ENCODE measurements at places on chromosomes 11 and 22.
A peak's percentile ranks its signal among the peaks of the same experiment; 100 is the strongest.

DNA sequence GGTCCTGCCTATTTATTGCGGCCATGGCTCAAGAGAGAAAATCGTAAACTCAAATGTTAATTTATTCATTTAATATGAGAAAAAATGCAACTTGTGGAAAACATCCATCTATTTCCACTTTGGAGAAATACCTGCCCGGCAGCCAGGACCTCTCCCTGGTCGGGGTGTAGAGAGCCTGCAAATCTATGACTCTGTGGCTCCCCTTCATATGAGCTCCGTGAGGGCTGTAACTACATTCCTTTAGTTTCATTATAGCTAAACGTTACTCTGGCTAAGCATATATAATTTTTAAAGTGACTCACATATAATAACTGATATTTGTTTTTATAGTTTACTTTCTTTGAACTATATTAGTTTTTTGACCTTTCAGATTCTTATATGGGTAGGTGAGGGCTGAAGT lies 857.8 kb upstream of the FAT3 start:
- DNase-seq = no peak

- DNase-seq = no peak
Observed at GRCh38 chr22:17108256-17109112, 12.7 kb downstream of the TMEM121B start.

- DNase-seq = no peak
Observed at GRCh38 chr11:77361184-77361583, 59.7 kb upstream of the GDPD4 start.

DNA sequence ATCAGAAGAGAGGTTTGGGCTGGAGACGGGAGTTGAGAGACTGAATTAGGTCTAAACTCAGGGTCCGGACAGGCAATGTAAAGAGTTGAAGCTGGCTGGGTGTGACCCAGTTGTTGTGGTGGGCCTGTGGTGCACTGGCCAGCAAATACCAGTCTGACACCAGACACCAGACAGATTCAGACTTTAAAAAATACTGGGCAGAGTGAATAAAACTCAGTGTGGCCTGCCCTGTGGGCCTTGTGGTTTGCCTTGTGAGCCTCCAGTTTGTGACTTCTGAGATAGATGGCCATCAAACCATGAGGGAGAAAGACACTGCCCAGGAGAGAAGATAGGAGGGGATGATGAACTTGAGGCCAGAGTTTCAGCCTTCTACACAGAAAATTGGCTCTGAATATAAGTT lies 25.8 kb downstream of the RCN1 start:
- no peak for DNase-seq

GRCh38 chr11:117019871-117020270 lies 78.4 kb downstream of the SIK3 start:
- no peak for DNase-seq

- DNase-seq = no peak
Observed at GRCh38 chr11:3823303-3823702, 14.9 kb downstream of the PGAP2 start.

DNA sequence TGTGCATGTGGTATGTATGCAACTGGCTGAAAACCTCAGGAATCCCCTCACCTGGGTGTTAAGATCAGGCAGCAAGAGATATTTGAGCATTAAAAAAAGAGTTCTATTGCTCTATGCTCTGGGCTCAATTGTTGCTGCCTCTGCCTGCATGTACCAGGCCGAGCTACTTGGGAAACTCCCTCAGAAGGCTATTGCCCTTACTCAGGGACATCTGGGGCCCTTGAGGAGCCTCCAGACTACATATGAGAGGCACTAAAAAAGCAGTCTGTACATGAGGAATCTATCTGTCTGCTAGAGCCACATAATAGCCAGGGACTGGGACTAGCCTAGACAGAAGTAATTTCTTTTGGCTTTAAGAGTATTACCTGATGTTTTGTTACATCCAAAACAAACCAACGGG lies 120.1 kb downstream of the SWAP70 start:
- no peak for DNase-seq

GRCh38 chr11:94638902-94639373 lies 71.8 kb downstream of the PIWIL4 start:
- no peak for DNase-seq

DNA sequence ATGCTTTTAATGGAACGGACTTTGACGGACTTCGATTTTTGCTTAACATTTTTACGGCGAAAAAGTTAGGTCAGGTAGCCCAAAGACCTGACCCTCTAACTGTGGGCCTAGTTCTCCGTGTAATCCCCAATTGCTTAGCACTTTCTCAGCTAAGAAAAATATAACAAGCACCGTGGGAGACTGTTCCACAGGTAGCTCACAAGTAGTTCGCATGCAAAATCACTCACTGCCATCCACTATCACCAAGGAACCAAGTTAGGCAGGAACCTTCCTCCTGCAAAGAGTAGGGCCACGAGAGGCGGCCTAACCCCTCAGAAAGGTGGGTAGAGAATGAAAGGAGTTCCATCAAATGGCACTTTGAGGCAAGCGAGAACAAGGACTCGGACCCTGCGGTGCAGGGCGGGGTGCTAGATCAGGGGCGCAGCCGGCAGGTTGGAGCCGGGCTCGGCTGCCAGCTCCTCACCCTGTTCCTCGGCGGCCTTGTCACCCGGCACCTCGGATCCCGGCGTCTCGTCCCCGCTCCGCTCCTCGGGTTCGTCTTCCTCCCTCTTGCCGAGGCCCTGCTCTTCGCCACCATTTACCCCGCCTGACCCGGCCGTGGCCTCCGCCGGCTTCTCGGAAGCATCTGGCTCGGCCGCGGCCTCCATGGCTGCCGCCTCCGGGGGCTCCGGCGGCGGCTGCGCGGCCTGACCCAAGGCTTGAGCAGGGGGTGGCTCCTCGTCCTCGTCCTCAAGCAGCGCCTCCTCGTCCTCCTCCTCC lies 922 bp downstream of the HNRNPUL2 start:
- DNase-seq = no peak

- no peak for DNase-seq
Observed at GRCh38 chr11:115409116-115409670, 95.0 kb downstream of the CADM1 start.

- no peak for DNase-seq
Observed at GRCh38 chr11:117186431-117186761, 7.9 kb downstream of the SIDT2 start.

- no peak for DNase-seq
Observed at GRCh38 chr22:24006914-24007214, 1.6 kb upstream of the GSTT4 start.

DNA sequence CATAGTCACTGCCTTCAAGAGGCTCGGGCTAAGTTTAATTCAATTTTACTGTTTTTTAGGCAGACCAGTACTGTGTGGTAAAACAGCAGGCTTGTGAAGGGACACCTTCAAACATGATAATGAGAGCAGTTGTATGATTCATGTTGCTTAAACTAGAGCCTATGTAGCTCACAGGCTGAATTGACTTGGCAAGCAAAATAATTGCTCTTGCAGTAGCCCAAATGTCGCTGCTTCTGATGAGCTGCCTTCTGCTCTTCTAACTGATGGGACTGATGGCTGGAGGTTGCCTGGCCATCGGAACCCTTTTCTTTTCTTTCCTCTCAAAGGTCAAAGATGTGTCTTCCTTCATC lies 137.6 kb downstream of the MAML2 start:
- DNase-seq = no peak

DNA sequence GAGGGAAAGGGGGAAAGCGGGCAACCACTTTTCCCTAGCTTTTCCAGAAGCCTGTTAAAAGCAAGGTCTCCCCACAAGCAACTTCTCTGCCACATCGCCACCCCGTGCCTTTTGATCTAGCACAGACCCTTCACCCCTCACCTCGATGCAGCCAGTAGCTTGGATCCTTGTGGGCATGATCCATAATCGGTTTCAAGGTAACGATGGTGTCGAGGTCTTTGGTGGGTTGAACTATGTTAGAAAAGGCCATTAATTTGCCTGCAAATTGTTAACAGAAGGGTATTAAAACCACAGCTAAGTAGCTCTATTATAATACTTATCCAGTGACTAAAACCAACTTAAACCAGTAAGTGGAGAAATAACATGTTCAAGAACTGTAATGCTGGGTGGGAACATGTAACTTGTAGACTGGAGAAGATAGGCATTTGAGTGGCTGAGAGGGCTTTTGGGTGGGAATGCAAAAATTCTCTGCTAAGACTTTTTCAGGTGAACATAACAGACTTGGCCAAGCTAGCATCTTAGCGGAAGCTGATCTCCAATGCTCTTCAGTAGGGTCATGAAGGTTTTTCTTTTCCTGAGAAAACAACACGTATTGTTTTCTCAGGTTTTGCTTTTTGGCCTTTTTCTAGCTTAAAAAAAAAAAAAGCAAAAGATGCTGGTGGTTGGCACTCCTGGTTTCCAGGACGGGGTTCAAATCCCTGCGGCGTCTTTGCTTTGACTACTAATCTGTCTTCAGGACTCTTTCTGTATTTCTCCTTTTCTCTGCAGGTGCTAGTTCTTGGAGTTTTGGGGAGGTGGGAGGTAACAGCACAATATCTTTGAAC lies 6.8 kb downstream of the MALAT1 start:
- no peak for DNase-seq

DNA sequence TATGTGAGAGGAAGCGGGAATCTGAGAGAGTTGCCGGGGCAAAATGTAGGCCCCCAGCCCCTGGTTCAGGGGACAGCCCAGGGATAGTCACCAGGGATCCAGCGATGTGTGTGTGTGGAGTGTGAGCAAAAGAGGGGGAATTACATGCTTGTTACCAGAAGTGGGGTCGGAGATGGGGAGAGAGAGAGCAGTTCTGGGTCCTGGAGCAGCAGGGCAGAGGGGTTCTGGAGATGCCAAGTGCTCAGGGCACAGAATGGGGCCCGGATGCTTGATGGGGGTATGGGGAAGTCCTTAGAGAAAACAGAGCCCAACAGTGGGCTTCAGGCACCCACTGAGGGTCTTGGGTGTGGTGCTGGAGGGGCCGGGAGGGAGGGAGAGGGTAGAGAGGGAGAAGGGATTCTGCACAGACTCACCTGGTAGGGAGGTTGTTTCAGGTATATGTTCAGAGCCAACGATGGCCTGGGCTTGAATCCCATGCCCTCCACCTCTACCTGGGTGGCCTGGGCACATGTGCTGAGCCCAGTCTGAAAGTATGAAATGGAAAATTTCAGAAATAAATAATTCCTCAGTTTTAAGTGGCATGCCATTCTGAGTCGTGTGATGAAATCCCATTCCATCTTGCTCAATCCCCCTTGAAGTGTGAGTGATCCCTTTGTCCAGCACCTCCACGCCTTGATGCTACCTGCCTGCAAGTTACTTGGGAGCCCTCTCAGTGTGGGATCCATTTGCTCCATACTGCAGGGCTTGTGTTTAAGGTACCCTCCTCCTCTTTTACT lies 12.4 kb downstream of the SMIM38 start:
- DNase-seq = no peak

- no peak for DNase-seq
Observed at GRCh38 chr11:47672283-47672730, 29.9 kb upstream of the MTCH2 start.

DNA sequence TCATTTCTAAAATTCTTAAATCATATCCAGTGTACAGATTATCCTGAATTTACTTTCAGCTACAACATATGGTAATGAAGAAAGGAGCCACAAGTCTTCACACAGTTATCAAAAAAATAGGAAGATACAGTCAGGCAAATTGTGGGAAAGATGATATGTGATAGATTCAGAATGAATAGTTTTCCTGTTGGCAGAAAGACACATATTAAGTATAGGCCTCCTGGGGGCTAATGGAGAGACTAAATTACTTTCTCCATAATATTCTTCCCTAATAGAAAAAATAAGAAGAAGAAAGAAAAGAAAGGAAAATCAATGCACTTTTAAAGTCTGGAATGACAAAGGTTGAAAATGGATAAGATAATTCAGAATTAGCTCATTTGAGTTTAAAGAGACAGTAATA lies 2073.5 kb downstream of the LRRC4C start:
- DNase-seq = no peak

- DNase-seq = peak; percentile 84
Observed at GRCh38 chr22:37242395-37242918, 1.6 kb downstream of the RAC2 start.

GRCh38 chr11:37786214-37786755 lies 1188.2 kb upstream of the RAG2 start:
- DNase-seq = no peak

DNA sequence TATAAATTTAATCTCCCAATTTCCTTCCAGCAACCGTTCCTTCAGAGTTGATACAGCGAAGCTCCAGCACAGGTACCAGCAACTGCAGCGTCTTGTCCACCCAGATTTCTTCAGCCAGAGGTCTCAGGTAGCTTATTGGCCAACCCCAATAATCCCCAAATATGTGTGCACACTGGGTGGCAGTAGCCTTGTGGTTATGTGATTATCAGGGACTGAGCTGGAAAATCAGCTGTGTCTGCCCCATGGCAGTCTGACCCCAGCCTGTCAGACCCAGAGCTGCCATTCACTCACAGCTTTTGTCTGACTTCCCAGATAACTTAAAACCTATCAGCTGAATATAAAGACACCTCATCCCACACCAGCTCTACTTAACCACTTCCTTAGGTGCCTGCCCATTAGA lies 2.0 kb downstream of the HSCB start:
- DNase-seq = no peak

DNA sequence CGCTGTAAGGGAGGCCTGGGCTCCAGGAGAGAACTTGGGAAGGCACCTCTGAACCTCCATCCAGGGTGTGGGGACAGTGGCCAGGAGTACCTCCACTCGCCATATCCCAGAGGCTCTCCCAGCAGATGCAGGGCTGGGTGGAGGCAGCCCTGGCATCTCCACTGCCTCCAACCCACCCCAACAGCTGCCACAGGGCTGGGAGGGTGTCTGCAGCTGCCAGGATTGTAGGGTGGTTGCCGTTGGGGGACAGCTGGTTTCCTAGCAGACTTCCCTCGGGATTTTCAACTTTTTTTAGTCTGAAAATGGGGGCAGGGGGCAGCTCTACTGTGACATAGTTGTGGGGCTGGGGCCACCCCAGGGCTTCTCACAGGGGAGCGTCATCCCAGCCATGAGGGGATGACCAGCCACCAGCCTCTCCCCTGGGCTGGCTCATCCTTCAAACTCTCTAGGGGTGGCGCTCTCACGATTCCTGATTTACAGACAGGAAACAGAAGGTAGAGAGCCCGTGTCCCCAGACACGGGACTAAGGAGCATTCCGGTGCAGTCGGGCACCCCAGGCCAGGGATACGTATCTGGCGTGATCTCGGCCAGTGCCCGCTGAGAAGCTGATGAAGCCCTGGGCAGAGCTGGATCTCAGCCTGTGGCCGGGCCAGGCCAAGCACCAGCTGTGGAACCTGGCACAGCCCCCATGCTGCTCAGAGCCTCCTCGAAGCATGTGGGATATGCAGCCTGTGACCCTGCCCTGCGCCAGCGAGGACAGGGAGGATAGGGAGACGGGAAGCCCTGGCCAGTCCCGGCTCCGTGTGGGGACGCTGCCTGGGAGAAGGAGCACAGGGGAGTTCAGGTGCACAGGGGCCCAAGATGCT lies 9.9 kb downstream of the PRR5 start:
- DNase-seq = no peak
